ENCODE measurements at places on chromosomes 3 and 15.

- DNase-seq = no peak
Observed at GRCh38 chr3:100802126-100802525, 92.8 kb downstream of the TFG start.

DNA sequence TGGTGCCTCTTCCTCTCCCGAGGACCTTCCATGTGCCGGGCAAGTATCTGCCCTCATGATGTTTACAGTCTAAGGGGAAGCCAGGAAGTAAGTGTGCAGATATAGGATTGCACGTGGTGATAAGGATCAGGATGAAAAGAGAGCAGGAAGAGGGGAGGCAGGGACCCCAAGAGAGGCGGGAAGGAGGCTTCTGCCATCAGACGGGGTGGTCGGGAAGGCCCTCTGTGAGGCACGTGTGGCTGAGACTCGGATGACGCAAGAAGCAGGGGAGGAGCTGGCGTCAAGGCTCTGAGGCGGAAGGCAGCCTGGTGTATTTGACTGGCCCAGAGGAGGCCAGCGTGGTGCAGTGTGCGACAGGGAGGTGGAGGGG lies 762 bp upstream of the IQSEC1 start:
- DNase-seq = no peak

GRCh38 chr15:88636050-88636449 lies 2.8 kb upstream of the ISG20 start:
- DNase-seq = peak; percentile 35

DNA sequence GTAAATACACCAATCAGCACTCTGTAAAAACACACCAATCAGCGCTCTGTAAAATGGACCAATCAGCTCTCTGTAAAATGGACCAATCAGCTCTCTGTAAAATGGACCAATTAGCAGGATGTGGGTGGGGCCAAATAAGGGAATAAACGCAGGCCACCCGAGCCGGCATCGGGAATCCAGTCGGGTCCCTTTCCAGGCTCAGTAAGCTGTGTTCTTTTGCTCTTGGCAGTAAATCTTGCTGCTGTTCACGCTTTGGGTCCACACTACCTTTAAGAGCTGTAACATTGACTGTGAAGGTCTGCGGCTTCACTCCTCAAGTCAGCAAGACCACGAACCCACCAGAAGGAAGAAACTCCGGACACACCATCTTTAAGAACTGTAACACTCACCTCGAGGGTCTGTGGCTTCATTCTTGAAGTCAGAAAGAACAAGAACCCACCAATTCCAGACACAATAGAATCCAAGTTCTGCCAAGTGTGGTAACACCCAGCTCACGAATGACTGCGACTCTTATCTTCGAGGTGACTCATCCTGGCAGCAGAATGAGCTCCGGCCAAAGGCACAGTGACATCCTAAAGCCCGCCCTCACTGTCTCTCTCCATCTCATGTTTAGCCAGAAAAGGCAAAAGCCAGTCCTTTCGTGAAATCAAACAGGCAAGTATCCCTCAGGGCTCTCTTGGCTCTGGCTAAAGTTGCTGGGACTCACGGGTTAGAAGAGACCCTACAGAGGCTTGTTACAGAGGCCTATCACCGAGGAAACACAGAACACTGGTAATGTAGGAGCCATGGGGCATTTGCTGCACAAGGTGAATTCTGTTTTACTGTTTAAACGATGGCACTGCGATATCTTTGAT lies 155.2 kb downstream of the FAM43A start:
- DNase-seq = no peak

DNA sequence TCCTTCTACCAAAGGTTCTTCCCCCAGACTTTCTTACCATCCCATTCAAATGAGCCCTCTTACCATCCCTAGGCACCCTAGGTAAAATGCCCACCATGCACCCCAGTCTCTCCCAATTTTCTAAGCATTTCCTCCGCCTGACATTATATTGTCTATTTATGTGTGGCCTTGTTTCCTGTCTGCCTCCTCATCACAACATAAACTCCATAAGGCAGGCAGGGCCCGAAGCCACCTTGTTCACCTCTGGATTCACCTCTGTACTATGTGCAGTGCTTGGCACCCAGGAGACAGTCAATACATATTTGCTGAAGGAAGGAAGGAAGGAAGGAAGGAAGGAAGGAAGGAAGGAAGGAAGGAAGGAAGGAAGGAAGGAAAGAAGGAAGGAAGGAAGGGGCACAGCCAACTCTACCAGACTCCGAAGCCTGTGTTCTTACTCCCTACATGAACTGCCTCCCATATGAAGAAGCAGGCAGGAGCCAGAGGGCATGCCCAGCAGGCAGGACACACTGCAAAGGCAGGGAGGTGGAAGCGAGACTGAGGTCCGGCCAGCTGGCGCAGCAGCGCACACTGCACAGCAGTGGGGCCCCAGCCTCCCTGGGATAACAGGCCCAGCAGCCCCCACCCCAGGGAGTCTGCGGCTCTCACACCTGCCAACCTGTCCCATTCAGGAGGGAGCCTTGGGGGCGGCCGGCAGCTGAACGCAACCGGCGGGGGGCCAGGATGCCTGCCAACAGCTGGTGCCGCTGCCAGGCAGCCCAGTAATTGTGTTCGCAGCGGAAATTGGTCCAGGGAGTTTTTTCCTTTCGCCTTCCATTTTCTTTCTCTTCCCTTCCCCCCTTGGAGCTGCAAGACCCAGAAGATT lies 106.0 kb upstream of the LINGO1 start:
- no peak for DNase-seq

- no peak for DNase-seq
Observed at GRCh38 chr3:49170744-49171118, 667 bp upstream of the KLHDC8B start.

DNA sequence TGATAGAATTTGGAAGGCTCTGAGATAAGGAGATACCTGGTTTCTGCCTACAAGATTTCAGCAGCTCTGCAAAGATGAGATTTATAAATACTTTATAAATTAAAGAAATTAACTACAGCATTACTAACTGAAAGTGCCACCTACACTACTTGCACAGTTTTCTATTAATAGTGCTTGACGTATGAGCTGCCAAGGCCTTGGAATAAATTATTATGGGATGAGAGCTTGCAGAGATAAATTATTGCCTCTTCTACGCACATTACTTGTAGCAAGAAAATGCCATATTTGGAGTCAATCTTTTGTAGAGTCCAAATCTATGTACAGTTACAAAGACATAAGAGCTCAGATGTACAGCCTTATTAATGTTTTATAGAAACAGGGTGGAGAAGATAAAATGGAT lies 89.1 kb downstream of the BCHE start:
- no peak for DNase-seq

GRCh38 chr3:32176989-32177701 lies 61.3 kb upstream of the CMTM8 start:
- DNase-seq = no peak

GRCh38 chr3:11699083-11699427 lies 55.3 kb upstream of the VGLL4 start:
- DNase-seq = no peak

DNA sequence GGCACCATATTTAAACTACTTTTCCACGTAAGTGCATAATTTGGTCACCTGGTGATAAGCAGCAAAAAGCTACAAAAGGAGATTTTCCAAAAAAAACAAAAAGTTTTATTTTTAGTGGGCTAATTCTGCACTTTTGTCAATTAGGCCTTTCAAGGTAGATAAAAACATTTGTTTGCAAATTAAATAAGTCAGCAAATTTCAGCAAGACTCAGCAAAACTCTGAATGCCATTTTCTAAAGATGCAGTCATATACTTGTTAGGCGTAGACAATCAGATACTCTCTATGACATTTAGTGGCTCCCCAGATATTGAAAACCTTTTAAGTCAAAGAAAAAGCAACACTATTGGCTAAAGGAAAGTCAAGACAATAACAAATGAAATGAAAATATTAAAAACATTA lies 400.2 kb upstream of the GOLIM4 start:
- DNase-seq = no peak

- no peak for DNase-seq
Observed at GRCh38 chr3:151093905-151094304, 8.4 kb downstream of the MED12L start.

DNA sequence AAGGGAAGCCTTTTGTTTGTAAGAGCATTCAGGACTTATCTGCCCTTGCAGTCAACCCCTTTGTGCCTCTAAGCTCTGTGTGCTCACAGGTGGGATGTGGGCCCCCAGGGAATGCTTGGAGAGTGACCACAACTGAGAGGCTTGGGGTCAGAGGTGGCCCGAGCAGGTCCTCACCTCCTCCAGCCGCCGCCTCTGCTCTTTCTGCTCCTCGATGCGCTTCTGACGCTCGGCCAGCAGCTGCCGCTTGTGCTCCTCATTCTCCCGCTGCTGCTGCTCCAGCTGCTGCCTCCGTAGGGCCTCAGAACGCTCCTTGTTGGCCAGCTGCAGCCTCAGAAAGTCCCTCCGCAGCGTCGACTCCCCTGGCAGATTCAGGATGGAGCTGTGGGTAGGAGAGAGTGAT lies 130.8 kb upstream of the SLC2A2 start:
- DNase-seq = no peak

GRCh38 chr3:69438476-69438875 lies 52.6 kb upstream of the FRMD4B start:
- DNase-seq = no peak

DNA sequence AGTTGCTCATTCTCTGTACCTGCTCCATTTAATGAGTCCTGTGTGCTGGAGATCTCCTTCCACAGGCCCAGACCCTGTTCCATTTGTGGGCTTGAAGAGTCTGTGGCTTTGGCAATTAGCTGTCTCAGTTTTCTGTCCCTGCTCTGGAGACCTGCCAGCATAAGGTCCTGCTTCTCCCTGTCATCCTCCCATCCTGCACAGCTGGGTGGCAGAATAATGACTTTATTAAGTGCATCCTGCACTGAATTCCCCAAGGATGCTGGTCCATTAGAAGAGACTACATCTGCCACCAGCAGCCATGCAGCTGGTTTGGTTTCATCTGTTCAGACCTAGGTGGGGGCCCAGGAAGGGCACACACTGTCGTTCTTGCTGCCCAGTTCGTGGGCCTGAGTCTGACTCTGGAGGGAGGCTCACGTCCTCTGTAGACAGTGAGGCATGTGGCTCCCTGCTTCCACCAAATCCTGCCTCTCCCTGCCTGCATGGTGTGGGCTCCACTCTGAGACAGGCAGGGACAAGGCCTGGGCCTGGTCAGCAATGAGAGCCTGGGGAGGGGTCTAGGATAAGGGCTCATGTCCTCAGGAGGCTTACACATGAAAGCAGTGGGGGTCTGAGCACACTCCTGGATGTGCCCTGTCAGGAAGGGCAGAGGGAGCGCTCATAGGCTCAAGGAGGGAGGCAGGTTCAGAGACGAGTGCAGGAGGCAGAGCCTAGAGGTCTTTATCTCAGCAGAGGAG lies 78.4 kb upstream of the PRR23E start:
- no peak for DNase-seq

DNA sequence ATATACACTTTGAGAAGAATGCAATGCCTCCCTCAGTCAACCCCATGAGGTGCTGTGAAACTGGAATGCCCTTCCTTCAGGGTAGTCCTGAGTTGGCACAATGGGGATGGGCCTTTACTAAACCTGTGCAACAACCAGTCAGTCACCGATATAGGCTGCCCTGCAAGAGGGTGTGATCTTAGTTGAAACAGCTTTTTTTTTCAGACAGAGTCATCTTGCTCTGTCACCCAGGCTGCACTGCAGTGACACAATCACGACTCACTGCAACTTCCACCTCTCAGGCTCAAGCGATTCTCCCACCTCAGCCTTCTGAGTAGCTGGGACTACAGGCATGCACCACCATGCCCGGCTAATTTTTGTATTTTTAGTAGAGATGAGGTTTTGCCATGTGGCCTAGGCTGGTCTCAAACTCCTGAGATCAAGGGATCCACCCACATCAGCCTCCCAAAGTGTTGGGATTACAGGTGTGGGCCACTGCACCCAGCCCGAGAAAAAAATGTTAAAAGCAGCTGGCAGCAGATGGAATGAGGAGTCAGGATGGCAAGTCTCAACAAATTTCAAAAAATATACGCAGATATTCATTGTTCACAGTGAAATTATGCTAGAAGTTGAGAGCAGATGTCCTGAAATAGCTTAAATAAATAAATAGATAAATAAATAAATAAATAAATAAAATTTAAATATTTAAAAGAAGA lies 31.8 kb downstream of the MYO5A start:
- no peak for DNase-seq

GRCh38 chr3:178986456-178986855 lies 85.2 kb downstream of the ZMAT3 start:
- no peak for DNase-seq

DNA sequence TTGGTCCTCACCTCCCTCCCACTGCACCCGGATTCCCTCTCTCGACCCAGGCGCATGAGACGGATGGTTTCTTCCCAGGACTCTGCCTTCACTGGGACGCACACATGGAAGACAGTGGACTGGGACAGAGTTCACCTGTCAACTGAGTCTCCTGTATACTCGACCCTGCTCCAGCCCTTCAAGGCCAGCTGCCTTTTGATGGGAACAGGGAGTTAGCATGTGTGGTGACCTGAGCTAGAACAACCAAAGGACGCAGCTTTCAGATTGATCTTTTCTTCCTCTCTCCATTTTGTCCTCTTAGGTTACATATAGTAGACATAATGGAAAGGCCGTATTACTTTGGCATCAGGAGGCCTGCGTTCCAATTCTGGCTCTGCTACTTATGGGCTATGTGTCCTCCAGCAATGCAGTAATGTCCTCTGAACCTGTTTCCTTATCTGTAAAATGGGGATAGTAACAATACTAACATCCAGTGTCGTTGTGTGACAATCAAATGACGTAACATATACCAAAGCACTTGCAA lies 94.1 kb downstream of the PEX5L start:
- no peak for DNase-seq

GRCh38 chr3:39142067-39142466 lies 11.3 kb downstream of the CSRNP1 start:
- DNase-seq = no peak

Measured in natural killer cell treated with Interleukin-12 subunit alpha and Interleukin-12 subunit beta and Interleukin-15 and Interleukin-18, amount 100 ng/mL, for 72 hours (primary cell).